Upper lobe of right lung (tissue), 1 donor: ENCODE measurements at places on chromosomes 1 and 21. TPM values are rescaled to one million over a fixed set of nuclear protein-coding genes. Genes with fewer than 3 reads are reported as not detected.

DNA sequence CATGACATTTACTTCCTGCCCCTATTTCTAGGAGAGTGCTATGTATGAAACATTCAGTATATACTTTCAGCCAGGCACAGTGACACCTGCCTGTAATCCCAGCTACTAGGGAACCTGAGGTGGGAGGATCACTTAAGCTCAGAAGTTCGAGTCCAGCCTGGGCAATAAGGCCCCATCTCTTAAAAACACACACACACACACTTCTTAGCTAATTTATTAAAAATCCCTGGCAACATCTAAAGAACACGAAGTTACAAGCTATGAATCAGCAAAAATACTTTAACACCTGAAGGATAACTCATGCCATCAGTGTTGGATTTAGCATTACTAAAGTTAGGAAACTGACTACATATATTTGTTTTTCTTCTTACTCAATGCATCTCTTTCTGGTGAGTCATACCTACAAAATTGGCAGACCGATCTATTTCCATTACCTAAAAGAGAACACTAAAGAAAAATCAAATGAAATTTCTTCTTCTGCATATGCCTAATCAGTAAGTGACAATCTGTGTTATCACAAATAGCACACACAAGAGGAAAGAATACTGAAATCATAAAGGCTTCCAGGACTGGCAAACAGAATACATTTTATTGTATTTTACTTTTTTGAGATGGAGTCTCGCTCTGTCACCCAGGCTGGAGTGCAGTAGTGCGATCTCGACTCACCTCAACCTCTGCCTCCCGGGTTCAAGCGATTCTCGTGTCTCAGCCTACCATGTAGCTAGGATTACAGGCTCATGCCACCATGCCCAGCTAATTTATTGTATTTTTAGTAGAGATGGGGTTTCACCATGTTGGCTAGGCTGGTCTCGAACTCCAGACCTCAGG is 41.4 kb downstream of the RNF115 start:
- H3K36me3 ChIP-seq: no peaks in the 10 kb centered on the region
- DNase-seq: no peak
- no peak overlapping the region for H3K4me3 ChIP-seq
- H3K27me3 ChIP-seq: no peaks in the 10 kb centered on the region
- peaks cover 9% of the 10 kb centered on the region for H3K4me1 ChIP-seq

GRCh38 chr1:151981178-151981525 is 12.5 kb downstream of the S100A10 start:
- DNase-seq: no peak
- H3K4me3 ChIP-seq: no peak overlapping the region
- H3K36me3 ChIP-seq: peaks cover 57% of the 10 kb centered on the region
- no peak overlapping the region for H3K27ac ChIP-seq

- H3K36me3 ChIP-seq: no peaks in the 10 kb centered on the region
- no peak overlapping the region for H3K4me3 ChIP-seq
- H3K4me1 ChIP-seq: no peaks in the 10 kb centered on the region
- H3K27me3 ChIP-seq: no peaks in the 10 kb centered on the region
- DNase-seq: no peak
- H3K27ac ChIP-seq: no peak overlapping the region
These were observed 161.6 kb upstream of the RAB4A start for GRCh38 chr1:229109320-229109761.

DNA sequence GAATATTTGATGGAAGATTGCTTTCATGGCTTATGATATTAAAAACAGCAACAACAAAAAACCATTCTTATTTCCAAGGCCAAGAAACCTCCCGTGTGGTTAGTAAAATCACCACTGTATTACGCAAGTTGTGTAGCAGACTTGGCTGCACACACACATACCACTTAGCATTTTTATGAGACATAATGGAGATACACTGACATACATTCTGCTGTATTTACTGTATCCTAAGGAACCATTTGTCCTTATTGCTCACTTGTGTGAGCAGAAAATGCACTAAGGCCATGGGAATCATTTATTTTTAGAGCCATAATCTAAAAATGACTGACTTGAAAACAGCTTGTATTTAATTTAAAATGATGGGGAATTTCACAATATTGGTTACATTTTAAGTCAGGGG is 584 bp upstream of the C1orf141 start:
- no peaks in the 10 kb centered on the region for H3K4me1 ChIP-seq
- no peaks in the 10 kb centered on the region for H3K36me3 ChIP-seq
- no peak for DNase-seq
- H3K27ac ChIP-seq: no peak overlapping the region
- H3K4me3 ChIP-seq: no peak overlapping the region

GRCh38 chr1:212110617-212111016 is 75.1 kb downstream of the DTL start:
- peaks cover 12% of the 10 kb centered on the region for H3K4me1 ChIP-seq
- H3K4me3 ChIP-seq: no peak overlapping the region
- no peak overlapping the region for H3K27ac ChIP-seq

DNA sequence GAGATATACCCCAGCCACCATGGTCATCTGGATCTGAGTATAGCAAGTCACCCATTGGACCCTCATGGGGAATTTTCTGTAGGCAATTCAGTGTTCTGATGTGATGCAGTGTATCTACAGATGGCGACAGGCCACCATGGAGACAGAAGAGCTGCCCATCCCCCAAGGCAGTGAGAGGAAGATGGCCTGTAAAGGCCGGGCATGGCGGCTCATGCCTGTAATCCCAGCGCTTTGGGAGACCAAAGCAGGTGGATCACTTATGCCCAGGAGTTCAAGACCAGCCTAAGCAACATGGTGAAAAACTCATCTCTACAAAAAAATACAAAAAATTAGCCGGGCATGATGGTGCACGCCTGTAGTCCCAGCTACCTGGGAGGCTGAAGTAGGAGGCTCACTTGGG is 41.1 kb upstream of the CTPS1 start:
- peaks cover 8% of the 10 kb centered on the region for H3K4me1 ChIP-seq
- H3K27me3 ChIP-seq: no peaks in the 10 kb centered on the region
- DNase-seq: no peak
- no peaks in the 10 kb centered on the region for H3K36me3 ChIP-seq
- no peak overlapping the region for H3K4me3 ChIP-seq
- no peak overlapping the region for H3K27ac ChIP-seq

- no peak for DNase-seq
- no peaks in the 10 kb centered on the region for H3K4me1 ChIP-seq
- no peaks in the 10 kb centered on the region for H3K27me3 ChIP-seq
- no peak overlapping the region for H3K4me3 ChIP-seq
- peaks cover 21% of the 10 kb centered on the region for H3K36me3 ChIP-seq
- H3K27ac ChIP-seq: no peak overlapping the region
These were observed 80.0 kb downstream of the USP25 start for GRCh38 chr21:15809818-15810217.

GRCh38 chr1:30764396-30764795 is 6.8 kb upstream of the LAPTM5 start:
- H3K36me3 ChIP-seq: no peaks in the 10 kb centered on the region
- no peaks in the 10 kb centered on the region for H3K27me3 ChIP-seq
- peaks cover 4% of the 10 kb centered on the region for H3K4me1 ChIP-seq
- H3K4me3 ChIP-seq: no peak overlapping the region
- DNase-seq: no peak

- H3K36me3 ChIP-seq: peaks cover 10% of the 10 kb centered on the region
- no peak overlapping the region for H3K4me3 ChIP-seq
- DNase-seq: no peak
- H3K27ac ChIP-seq: no peak overlapping the region
- H3K4me1 ChIP-seq: no peaks in the 10 kb centered on the region
These were observed 15.7 kb downstream of the CD53 start for GRCh38 chr1:110888641-110889040.

- no peaks in the 10 kb centered on the region for H3K27me3 ChIP-seq
- H3K4me1 ChIP-seq: peaks cover 3% of the 10 kb centered on the region
- H3K4me3 ChIP-seq: no peak overlapping the region
- H3K27ac ChIP-seq: no peak overlapping the region
- no peaks in the 10 kb centered on the region for H3K36me3 ChIP-seq
- DNase-seq: no peak
These were observed 2.2 kb upstream of the GBP6 start for GRCh38 chr1:89361681-89362080.

- no peak overlapping the region for H3K4me3 ChIP-seq
- H3K36me3 ChIP-seq: no peaks in the 10 kb centered on the region
- no peak overlapping the region for H3K27ac ChIP-seq
- no peak for DNase-seq
- peaks cover 27% of the 10 kb centered on the region for H3K27me3 ChIP-seq
These were observed 8.1 kb upstream of the LMX1A start for GRCh38 chr1:165364568-165365133.

DNA sequence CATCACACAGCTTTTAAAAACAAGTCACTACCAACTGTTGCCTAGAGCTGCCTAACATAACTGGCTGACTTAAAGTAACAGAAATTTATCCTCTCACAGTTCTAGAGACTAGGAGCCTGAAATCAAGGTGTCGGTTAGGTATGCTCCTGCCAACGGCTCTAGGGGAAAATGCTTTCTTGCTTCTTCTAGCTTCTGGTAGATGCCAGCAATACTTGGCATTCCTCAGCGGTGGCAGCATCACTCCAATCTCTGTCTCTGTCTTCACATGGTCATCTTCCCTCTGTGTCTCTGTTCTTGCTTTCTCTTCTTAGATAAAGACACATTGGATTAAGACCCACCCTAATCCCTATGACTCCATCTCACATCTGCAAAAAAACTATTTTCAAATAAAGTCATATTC is 51.5 kb downstream of the DMRTA2 start:
- H3K4me3 ChIP-seq: no peak overlapping the region
- no peak overlapping the region for H3K27ac ChIP-seq
- H3K36me3 ChIP-seq: no peaks in the 10 kb centered on the region
- H3K27me3 ChIP-seq: peaks cover 22% of the 10 kb centered on the region

DNA sequence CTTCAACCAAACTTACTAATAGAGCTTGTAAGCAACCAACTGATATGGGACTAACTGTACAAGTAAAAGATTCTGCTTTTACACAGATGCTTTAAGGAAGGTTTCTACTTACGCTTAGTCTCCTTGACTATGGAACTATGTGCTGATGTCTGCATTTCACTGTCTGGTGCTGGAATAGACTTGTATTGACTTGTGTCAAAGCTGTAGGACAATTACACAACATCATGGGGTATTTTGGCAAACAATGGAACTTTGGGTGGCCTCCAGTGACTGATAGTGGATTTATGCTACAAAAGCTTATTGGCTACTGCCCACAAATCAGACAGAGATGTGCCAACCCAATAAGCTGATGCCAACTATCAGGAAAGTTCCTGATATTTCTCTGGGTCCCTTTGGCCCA is 10.6 kb downstream of the CBR1 start:
- no peaks in the 10 kb centered on the region for H3K4me1 ChIP-seq
- no peak overlapping the region for H3K27ac ChIP-seq
- H3K27me3 ChIP-seq: no peaks in the 10 kb centered on the region
- H3K4me3 ChIP-seq: no peak overlapping the region

GRCh38 chr1:45032837-45033236 is 20.8 kb downstream of the UROD start:
- H3K27ac ChIP-seq: no peak overlapping the region
- no peaks in the 10 kb centered on the region for H3K27me3 ChIP-seq
- no peaks in the 10 kb centered on the region for H3K4me1 ChIP-seq
- no peak overlapping the region for H3K4me3 ChIP-seq

DNA sequence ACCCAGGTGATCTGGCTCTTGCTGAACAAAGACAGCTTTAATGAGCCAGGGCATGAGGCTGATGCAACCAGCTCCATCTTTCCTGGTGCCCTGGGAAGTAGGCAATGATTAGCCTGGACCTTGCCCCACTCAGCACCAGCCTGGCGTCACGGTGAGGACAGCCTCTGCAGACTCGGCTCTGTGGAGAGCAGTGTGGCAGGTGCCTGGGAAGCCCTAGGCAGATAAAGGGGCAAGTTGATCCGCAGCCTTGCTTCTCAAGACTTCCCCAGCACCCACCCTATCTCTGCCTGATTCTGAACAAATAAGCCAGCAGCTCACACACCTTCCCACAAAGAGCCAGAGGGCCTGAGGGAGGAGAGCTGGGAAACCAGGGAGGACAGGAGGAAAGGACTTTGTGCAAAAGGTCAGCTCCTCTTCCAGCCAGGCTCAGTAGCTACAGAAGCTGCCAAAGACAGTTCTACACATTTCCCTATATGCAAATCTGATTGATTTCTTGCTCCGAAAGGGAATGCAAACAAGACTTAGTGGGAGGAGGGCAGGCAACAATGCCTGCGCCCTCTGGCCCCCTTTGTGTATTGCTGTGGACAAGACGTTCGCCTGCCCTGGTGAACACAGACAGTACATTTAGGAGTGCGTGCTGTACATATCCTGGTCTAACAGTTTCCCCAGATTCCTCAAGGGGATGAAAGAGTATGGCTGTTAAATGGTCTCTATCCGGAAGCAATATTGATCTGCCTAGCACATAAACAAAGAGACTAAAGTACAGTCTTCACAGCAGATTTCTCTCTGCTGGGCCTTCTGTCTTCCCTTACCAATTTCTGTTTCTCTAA is 63.8 kb downstream of the BCAR3 start:
- no peaks in the 10 kb centered on the region for H3K27me3 ChIP-seq
- peaks cover 32% of the 10 kb centered on the region for H3K4me1 ChIP-seq
- no peak for DNase-seq
- H3K36me3 ChIP-seq: no peaks in the 10 kb centered on the region

DNA sequence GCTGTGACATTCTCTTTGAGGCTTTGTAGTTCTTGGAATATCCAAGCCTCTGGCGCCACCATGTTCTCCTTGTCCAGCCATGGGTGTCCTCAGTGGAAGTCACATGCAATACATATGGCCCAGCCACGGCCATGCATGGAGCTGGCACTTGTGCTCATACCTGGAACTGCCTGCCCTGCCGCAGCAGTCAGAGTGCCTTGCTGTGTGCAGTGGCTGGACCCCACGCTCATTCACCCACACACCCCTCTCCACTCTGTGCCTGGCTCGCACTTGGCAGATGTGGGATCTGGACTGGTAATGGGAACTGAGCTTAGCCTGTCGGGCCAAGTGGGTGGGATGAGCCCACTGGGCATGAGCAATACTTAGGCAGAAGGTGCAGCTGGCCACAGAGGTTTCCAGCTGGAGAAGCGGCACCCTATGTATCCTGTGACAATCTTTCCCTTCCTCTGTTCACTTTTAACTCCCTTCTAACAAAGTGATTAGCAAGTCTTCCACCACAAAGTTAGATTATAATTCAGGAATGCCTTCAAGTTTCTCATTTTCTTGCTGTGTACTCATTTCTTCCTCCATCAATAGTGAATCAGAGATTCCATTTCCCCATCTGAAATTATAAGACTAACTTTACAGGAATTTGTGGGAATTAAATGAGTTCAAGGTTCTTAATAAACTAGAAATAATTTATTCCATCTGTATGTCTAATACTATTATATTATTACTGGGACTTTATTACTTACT is 351.6 kb upstream of the NCAM2 start:
- no peaks in the 10 kb centered on the region for H3K36me3 ChIP-seq
- no peak overlapping the region for H3K4me3 ChIP-seq
- H3K27me3 ChIP-seq: no peaks in the 10 kb centered on the region

- H3K4me1 ChIP-seq: no peaks in the 10 kb centered on the region
- no peak overlapping the region for H3K4me3 ChIP-seq
- H3K36me3 ChIP-seq: no peaks in the 10 kb centered on the region
- H3K27me3 ChIP-seq: no peaks in the 10 kb centered on the region
These were observed 807.3 kb upstream of the RGS18 start for GRCh38 chr1:191350938-191351337.

LCA5L gene
- total RNA-seq: 1.8 TPM

PADI3 gene
- total RNA-seq: not detected

DPT gene
- 44.7 TPM for total RNA-seq

ETV3L gene
- total RNA-seq: not detected
